NCI-H1105 (cell line): ENCODE measurements at places on chromosomes 3 and 15.

GRCh38 chr15:100922192-100923040, 3.3 kb downstream of the LRRK1 start:
- no peak for DNase-seq

DNA sequence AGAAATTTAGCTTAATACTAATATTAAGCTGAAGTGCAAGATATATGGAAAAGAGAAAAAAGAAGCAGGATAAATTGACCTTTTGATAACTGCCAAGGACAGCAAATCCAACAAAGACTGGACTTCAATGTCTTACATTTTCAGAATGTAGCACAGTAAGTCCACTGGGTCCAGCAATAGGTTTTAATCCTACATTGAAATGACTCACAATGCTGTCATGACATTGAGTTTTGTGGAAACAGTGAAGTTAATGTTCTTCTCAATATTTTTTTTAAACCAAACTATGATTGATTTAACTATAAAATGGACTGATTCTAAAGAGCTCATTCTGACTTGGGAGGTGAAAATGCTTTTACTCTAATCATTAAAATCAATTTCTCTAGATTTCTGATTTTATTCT, 166.6 kb upstream of the ZNF717 start:
- DNase-seq, result no peak

DNA sequence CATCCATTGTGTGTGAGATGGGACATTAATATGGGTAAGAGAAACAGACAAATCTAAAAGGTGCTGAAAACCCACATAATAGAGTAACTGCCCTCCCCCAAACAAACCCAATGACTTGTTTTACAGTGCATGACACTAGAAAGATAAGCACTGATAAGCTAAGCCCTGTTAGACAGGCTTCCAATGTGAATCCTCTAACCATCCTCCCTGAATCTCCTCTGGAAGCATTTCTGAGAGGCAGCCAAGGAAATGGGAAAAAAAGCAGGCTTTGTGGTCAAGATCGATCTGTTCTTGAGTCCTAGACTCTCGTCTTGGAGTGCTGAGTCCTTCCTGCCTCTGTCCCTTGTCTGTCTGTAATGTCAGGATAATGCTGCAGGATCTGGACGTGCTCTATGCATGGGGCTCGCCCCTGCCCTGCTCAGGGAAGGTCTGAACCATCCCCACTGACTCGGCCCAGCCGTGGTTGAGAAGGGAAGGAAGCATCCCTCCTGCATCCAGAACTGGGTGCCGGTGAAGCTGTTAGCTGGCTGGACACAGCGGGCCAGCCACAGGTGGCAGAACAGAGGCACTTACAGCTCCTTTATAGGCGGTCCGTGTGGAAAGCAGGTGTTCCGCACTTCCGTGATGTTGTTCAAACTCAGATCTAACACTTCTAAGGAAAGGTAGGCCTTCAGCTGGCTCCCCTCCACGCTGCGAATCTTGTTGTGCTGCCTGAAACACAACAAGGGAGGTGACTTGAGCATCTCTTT, 84.1 kb downstream of the LRIG1 start:
- no peak for DNase-seq

DNA sequence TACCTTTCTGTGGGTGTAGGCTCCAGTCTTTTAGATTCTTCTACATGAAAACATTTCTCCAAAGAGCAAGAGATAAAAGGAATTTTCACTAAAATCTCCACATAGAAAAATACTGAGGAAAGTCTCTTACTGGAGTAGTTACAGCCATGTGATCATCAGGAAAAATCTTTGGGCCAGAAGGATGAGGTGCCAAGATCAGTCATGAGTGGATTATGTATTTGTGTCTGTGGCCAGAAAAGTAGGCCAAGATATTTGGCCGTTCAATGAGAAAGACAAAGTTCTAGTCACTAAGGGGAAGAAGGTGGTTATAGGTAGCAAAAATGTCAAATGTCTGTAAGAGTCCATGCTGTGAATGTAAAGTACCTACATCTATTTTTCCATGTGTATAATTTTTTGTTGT, 339.3 kb downstream of the NSUN3 start:
- DNase-seq, result no peak

- peak; percentile 13 for DNase-seq
These were observed 26.4 kb upstream of the LRIG1 start for GRCh38 chr3:66527246-66527645.

DNA sequence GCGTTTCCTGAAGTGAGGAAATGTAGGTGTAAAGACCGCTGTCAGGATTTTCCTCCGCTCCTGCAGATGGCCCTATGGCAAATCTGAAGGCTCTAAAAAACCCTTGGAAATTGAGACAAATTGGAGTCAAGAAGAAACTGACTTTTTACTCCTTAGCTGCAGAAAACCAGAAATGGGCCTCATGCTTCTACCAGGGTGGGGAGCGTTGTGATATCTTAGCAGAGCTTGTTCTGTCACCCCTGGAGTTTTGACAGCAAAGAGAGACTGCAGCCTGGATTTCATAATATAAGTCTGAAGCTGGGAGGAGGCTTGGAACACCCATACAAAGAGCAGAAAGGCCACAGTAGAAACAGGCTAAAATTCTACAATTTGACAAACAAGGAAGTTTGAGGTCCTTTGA, 283.0 kb upstream of the PLSCR5 start:
- no peak for DNase-seq

DNA sequence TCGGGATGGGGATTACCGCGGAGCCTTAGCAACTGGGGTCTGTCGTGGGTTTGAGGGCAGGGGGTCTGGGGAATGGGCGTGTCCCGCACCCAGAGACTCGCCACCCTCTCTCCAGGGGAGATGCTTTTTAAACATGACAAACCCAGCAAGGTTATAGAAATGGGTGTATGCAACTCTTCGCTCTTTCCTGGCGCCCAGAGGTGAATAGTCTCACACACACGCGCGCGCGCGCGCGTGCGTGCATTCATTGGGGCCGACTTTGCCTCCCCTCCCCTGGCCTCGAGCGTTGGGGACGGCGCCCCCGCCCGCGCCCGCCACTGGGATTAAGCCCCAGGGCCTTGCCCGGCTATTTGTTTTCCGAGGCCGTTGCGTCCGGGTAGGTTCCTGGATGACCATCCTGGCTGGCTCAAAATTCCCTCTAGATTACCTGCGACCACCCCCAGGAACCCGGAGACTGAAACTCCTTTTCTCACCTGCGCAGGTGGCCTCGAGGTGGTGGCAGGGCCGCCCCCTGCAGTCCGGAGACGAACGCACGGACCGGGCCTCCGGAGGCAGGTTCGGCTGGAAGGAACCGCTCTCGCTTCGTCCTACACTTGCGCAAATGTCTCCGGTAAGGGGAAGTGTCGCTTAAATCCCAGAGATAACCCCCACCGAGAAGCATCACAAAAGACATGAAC, 777 bp downstream of the GPR160 start:
- DNase-seq, result no peak

- DNase-seq, result no peak
These were observed 1.2 kb upstream of the ICE2 start for GRCh38 chr15:60480149-60480548.

DNA sequence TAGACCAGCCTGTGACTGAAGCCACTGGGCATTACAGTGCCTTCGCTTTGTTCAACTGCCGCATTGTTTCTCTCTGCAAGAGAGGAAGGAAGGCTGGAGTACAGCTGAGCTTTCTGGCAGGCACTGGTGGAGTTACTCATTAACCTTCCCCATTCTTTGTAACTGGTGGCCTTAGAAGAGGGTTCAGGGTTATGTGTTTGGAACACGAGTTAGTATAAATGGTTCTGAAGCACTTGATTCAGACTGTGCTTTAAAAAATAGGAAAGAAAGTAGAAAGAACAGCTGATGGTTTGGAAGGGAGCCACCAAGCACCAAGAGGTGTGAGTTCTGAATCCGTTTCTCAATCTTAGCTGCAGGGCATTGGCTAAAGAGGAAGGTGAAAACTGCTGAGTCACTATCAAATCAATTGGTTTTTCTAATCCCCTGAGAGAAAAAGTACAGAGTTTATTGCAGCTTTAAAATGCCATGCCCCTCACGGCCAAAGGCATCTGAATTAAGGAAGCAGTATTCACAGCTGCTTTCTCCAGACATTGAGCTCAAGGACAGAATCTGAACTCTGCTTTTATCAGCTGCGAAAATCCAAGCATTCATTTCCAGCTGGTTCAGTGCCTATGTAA, 3.6 kb downstream of the HGD start:
- no peak for DNase-seq

DNA sequence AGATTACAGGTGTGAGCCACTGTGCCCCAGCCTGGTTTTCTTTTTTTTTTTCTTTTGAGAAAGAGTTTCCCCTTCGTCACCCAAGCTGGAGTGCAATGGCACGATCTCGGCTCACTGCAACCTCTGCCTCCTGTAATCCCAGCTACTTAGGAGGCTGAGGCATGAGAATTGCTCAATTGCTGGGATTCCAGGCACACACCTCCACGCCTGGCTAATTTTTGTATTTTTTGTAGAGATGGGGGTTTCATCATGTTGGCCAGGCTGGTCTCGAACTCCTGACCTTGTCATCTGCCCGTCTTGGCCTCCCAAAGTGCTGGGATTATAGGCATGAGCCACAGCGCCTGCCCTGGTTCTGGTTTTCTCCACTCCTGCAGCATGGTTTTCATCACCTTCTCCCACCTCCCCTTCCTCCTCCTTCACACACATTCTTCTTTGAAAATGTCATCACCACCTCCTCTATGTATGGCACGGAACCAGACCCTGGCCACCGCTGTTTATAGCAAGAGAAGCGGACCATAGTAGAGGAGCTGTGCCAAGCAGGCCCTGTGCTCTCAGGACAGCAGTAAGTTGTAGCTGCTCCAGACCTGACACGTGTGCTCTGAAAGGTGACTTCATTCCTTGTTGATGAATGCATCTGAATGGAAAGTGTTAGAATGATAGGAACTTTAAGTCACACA, 14.6 kb upstream of the AHSG start:
- DNase-seq, result no peak

DNA sequence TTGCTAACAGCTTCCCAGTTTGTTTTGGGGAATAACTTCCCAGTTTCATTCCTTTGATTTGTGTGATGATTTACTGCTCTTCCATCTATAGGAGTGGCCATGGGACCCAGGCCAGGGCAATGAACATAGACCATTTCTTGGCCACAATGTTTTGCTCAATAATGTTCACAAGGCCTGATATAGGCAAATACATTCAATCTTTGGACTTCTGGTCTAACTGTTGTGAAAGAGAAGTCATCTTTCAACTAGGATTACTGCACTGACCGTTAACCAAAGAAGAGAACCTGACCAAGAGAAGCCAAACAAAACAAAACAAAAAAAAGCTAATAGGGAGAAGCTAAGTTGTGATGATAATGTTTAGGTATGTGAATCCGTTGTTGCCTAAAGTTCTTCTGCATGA, 221.8 kb upstream of the SUCLG2 start:
- no peak for DNase-seq

- DNase-seq, result no peak
These were observed 164.3 kb upstream of the LRIG1 start for GRCh38 chr3:66665021-66665695.

DNA sequence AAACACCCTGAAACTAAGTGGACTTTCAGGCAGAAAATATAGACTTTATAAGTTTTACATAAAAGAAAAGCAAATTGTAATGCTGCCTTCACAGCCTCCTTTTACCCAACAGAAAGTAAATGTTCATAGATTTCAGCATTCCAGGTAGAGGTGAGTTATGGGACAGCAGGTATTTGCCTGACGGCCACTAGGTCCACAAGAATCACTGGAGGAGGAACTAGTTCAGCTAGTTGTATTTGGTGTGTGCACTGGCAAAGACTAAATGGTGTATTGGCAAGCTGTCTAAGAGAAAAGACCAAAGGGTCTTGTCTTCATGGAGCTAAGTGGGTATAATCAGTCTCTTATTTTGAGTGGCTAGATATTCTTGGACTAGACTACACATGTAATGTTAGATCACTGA, 34.2 kb downstream of the ZNF654 start:
- no peak for DNase-seq

GRCh38 chr3:164320962-164321361, 757.3 kb downstream of the SI start:
- DNase-seq, result no peak

GRCh38 chr3:140343211-140344081, 334.4 kb upstream of the TRIM42 start:
- no peak for DNase-seq

- DNase-seq, result no peak
These were observed 18.3 kb downstream of the ANKRD63 start for GRCh38 chr15:40264321-40265153.

- DNase-seq, result no peak
These were observed 1003.9 kb upstream of the CFAP20DC start for GRCh38 chr3:60053526-60054265.

GRCh38 chr3:72632129-72632528, 216.1 kb downstream of the SHQ1 start:
- DNase-seq, result no peak

DNA sequence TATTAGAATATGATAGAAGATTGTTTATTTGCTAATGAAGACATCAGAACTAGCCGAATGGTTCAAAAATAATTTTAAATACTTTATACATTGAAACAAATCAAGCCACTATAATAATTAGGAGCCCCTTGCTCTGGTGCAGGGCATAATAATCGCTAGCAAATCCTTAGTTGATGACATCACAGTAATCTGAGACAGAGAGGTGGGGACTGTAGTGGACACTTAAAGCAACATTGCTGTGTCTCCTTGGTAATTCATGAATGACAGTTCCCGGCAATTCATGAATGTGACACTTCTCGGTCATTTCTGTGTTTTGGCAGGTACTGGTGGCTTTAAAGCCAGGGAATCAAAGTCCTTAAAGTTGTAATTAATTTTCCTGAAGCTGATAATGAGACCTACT, 114.3 kb downstream of the PPM1L start:
- DNase-seq, result peak; percentile 91

DNA sequence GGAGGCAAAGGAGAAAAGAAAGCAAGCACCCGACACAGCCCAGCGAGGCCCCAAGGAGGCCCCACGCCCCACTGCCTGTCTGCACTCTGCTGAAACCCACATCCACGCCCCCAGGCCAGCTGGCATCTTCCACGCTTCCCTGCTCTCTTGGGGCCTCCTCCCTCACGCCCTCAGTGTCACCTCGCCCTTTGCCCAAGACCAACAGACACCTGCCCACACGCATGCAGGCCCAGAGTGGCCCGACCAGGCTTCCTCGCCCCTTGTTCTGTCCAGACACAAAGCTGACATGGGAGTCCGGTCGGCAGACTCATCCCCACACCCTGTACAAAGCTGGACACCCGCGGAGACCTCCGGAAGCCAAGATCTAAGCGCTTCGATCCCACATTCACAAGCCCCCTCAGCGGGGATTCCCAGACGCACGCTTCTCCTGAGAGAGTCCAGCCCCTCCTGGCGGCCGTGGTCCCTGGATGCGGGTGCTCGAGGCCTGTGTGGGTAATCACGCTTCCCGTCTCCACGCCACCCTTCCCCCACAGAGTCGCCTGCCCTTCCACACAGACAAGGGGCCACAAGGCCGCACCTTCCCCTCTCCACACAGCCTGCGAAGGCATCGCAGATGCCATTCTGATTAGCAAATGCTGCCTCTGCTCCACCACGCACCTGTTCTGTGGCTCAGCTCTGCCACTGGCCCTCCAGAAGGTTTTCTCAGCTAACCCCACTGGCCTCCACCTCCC, 176.6 kb downstream of the XXYLT1 start:
- no peak for DNase-seq

- DNase-seq, result no peak
These were observed 868 bp downstream of the SATB1 start for GRCh38 chr3:18424213-18424728.
